Right renal cortex interstitium (tissue), 3 donors: ENCODE measurements at places on chromosomes 3 and 15.
A peak's percentile ranks its signal among the peaks of the same experiment; 100 is the strongest.

DNA sequence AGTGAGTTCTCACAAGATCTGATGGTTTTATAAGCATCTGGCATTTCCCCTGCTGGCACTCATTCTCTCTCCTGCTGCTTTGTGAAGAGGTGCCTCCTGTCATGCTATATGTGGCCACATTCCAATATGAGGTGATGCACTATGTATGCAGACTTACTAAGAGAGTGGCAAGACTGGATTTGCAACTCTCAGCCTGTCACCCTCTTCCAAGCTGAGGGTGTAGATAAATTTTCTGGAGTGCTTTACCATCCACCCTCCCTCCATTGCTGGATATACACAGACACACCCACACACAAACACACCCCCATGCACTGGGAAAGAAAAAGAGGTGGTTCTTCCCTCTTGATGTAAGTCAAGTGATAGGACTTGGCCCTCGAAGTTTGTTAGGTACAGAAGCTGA is 30.2 kb upstream of the CHMP2B start:
- no peak for DNase-seq

- no peak for DNase-seq
These were observed 91.8 kb downstream of the UBE2E2 start for GRCh38 chr3:23294770-23295387.

DNA sequence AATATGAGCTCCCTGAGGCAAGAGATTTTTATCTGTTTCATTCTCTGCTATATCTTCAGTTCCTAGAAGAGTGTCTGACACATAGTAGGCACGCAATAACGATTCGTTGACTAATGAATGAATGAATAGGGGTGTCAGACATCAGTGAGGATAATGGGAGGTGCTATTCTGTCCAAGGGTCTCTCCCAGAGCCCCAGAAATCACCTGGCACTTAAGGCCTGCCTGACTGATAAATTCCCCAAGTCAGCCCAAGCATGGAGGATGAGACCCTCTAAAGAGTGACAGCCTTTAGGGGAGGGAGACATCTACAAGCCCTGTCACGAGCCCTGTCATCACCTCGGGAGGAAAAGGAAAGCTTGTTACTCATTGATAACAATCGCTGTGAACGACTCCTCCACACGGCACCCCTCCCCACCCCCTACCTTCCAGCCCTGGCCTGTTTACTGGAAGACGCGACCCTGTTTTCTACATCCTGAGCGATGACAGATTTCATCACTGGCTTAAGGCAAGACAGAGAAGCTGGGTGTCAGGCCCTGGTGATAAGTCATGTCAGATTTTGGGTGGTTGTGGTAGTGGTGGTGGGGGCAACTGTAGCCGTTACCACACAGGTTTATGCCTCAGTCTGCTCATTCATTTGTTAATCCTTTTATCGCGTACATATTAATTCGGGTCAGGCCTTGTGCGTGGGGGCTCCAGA is 23.1 kb downstream of the BHLHE40 start:
- no peak for DNase-seq

DNA sequence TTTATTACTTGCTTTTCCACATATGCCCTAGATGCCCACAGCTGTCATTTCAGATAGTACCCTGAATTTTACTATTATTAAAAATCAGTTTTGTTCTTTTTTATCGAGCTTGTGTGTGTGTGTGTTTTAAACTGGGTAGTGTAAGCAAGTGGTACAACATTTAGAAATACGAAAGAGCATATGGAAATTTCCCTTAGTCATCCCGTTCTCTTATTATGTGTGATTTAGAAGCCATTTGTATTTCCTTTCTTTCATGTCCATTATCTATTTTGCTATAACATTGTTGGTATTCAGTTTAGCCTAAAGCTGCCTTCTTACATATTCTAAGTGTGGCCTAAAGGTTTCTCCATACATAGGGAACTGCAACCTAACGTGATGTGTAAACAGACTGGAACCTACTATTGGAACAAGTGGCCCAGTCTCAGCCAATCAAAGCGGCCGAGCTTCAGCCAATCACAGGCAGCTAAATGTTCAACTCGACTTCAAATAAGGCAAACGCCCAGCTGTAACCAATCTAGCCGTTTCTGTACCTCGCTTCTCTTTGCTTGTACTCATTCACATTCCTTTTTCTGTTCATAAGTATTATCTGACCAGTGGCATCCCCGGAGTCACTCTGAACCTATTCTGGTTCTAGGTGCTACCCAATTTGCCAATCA is 14.7 kb upstream of the SYN2 start:
- DNase-seq, result no peak

DNA sequence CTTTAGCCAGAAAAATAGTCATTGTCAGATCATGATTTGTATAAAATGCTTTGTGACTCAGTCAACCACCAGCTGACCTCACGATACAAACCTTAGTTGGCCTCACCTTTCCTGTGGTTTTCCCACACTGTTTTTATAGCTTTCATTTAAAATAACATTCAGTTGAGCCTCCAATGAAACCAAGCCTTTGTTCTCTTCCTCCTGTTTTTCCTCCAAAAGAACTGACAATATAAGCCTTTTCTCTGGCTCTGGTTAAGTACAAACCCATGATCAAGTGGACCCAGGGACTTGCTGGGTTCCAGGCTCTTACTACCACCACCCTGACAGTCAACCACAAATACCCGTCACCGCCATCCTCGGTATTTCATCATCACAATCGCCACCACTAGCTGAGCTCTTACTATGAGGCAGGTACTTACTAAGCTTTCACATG is 81.7 kb downstream of the TAMM41 start:
- no peak for DNase-seq

DNA sequence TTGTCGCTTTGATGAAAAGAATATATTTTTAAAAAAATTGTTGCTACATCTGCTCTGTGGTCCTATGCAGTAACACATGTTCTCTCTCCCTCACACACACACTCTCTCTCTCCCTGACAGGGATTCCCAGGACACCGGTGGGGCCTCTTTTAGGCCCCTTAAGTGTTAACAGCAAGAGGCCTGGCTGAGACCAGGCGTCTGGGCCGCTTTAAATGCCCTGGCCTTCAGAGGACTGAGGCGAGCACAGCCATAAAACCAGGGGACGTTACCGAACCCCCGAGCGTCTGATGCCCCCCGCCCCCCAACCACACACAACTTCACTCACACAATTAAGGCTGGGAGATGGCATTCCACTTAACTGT is 1.7 kb downstream of the BNC1 start:
- no peak for DNase-seq

- no peak for DNase-seq
These were observed 12.4 kb downstream of the HES1 start for GRCh38 chr3:194148383-194148782.

- no peak for DNase-seq
These were observed 56.4 kb downstream of the NCEH1 start for GRCh38 chr3:172654470-172654869.

GRCh38 chr3:155581579-155581978 is 163.3 kb downstream of the PLCH1 start:
- DNase-seq, result no peak

- no peak for DNase-seq
These were observed 6.7 kb downstream of the KBTBD13 start for GRCh38 chr15:65083262-65083701.

- DNase-seq, result peak; percentile 46
These were observed 85.4 kb downstream of the MAGI1 start for GRCh38 chr3:65953301-65953812.

- no peak for DNase-seq
These were observed 85.3 kb downstream of the TRAK1 start for GRCh38 chr3:42176242-42177034.

DNA sequence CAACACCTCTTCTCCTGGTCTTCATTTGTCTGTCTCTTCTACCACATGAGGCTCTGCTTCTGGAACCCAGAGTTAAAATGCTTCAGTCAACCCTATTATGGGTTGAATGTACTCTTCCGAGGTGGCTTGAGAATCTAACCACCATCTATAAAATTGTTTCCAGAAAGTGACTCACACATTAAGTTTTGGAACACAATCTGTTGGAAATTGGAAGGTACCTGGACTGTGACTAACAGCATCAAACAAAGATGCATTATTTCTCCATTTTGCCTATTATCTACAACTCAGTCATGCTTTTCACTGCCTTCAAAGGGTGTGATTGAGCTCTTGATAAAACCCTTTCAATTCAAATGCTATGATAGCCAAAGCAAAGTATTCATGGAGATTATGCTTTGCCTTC is 499.0 kb upstream of the SEMA6D start:
- no peak for DNase-seq

- DNase-seq, result no peak
These were observed 24.1 kb upstream of the SEMA4B start for GRCh38 chr15:90177012-90177411.

GRCh38 chr3:108474581-108474980 is 35.8 kb downstream of the MYH15 start:
- no peak for DNase-seq

GRCh38 chr15:99507016-99507503 is 58.7 kb upstream of the MEF2A start:
- DNase-seq, result no peak

DNA sequence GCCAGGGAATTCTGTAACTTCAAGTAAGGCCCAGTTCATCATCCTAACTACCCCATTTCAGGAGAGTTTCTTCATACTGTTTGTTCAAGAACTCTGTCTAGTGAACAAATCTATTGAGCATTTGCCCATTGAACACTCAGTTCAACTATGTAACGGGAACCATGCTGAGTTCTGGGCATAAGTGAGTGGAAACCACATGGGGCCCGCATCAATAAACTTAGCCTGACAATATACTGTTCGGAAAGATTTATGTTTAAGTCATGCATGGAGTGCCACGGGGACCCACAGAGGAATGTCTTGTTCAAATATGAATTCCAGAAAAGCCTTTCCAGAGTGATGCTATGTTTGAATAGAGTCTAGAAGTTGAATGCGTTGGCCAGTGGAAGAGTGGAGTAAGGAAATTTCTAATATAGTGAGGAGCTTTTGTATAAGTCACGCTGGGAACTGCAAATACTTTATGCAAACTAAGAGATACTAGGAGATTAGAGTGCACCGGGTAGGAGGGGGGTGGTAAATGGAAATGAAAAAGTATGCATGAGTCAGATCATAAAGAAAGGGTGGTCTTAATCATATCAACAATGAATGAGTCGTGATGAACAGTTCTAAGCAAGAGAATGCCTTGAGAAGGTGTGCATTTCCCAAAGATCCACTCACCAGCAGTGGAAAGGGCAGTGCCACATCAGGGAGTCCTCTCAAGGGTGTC is 279.8 kb downstream of the VPS13C start:
- DNase-seq, result no peak

DNA sequence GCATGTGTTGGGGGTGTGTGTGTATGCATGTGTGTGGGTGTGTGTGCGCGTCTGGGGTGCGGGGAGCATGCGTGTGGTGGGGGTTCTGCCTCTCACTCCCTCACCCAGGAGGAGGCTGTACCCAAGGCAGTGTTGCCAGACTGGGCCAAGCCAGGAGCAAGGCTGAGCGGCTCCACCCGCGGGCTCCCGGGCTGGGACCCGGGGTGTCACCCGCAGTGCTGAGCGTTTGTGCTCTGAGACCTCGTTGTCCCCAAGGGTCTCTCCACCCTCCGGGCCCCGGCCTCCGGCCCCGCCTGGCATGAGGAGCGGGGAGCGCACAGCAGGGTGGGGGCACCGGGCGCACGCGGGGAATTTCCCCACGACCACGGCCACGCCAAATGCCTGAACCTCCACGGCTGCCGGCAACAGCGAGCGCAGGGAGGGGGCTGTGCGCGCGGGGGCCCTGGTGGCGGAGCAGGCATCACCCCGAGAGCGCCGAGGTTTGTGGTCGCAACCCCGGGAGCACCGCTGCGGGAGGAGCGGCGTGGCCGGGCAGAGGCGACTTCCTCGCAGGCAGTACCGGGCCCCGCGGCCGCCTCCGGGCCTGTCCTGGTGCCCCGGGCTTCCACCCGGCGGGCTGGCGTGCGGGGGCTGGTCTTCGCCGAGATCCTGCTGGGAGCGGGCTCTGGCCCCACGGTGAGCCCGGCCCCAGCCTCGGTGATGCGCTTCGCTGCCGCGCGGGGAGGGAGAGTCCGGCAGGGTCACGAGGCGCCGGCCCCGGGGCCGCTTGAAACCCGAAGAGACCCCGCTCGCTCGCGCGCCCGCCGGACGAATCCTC is 7.4 kb upstream of the OCA2 start:
- DNase-seq, result no peak

- DNase-seq, result no peak
These were observed 3.8 kb downstream of the OR5K2 start for GRCh38 chr3:98501270-98501669.

GRCh38 chr3:194685065-194685717 is 492 bp upstream of the FAM43A start:
- no peak for DNase-seq

- DNase-seq, result no peak
These were observed 760.3 kb downstream of the FHIT start for GRCh38 chr3:60490992-60491391.

DNA sequence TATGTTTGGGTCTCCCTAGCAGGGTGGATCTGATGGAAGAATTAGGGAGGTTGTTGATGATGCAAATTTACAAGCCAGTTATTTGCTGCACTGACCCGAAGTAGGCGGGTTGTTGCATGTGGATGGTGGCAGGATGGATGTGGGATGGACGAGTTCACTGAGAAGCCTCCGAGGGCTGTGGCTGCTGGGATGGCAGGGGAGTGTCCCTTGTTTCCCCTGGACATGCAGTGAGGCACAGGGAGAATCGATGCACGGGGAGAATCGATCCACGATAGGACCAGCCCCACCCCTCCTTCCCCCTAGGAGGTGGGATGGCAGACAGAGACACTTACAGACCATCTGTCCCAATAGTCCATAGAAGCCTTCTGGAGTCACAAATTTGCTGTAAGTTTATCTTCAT is 31.0 kb upstream of the KLF13 start:
- DNase-seq, result no peak

DNA sequence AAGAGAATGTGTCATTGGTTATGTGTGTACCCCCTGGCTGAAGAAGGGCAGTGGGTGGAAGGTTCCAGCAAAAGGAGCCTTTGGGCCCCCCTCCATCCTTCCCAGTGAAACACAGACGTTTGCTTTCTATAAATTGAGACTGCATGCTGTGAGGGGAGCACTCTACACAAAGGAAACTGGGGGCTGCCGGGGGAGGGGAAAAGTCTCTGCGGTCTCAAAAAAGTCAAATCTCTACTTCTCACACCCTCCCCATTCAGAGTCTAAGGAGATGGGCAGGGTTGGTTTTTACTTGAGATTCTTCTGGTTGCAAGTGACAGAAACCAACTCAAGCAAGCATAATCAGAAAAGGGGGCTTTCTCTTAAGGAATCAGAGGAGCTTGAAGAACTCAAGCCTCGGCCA is 50.1 kb upstream of the TLE3 start:
- DNase-seq, result no peak

- no peak for DNase-seq
These were observed 4.3 kb upstream of the TSEN2 start for GRCh38 chr3:12479919-12480427.

DNA sequence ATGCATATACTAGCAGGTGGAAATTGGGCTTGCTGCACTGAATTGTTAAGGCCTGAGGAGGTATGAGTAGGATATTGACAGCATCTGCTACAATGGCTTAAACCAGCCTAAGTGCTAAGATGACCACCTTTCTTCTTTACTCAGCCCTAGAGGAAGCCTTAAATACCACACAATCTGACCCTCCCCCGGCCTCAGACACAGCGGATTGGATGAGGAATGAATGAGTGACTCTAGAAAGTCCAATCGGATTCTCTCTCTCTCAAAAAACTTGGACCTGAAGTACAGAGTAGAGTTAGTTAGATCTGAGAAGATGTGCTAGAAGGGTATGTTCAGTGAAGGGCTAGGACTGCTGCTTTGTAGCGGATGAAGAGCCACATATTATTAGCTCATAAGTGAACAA is 39.9 kb upstream of the C3orf49 start:
- DNase-seq, result no peak
